ENCODE measurements at places on chromosomes 1 and 21.
A peak's percentile ranks its signal among the peaks of the same experiment; 100 is the strongest.

DNA sequence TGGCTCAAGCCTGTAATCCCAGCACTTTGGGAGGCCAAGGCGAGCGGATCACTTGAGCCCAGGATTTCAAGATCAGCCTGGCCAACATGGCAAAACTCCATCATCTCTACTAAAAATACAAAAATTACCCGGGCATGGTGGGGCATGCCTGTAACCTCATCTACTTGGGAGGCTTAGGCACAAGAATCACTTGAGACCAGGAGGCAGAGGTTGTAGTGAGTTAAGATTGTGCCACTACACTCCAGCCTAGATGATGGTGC lies 12.0 kb downstream of the PALMD start:
- DNase-seq: no peak

DNA sequence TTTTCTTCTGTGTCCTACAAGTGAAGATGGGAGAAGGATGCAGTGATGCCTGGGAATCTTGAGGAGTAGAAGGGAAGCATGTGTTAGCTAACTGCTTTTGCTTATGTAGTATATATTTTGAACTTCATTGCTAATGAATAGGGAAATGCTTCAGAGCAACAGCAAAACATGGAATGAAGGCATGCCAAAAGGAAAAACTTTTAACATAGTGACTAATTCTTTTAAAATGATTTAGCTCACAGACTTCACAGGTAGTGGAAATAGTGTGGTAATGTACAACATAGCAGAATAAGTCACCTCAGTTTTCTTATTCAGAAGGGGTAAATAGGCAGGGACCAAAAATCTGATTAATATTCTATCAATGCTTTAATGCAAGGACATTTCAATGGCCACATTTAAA lies 95.5 kb downstream of the LYPLAL1 start:
- DNase-seq: no peak

- DNase-seq: no peak
These were observed 37.4 kb downstream of the PCAT6 start for GRCh38 chr1:202848191-202848542.

DNA sequence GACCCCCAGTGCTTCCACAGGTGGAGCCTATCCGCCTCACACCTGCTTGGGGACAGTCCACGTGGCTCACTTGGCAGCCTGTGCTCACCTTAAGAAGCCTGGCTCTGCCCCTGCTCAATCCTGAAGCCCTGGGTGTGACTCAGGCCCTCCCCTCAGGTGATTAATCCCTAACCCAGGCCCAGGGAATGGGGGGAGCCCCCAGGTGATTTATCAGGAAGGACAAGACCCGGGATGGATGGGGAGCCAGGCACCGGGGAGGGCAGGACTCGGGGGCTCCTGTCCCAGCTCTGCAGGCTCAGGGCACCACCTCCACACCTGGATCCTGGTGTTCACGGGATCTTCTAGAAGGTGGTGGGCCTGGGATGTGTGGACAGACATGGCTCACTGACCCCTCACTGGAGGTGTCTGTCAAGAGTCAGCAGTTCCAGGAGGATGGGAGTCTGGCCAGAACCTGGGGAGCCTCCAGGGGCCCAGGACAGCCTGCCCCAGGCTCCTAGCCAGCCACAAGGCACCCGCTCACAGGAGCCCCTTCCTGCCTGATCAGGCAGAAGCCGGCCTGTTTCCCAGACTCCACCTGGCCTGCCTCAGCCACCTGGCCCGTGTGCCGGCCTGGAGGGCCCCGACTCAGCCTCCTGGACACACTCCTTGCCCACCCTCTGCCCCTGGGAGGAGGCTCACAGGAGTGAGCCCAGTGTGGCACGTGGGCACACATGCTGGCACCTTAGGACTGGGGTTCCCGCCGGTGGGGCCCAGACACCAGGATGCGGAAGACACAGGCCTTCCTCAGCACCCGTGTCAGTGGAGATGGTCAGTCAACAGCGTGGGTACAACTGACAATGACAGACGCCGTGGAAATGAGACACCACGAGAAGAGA lies 38.6 kb upstream of the COL6A1 start:
- no peak for DNase-seq

GRCh38 chr21:46634966-46635323 lies 529 bp upstream of the PRMT2 start:
- DNase-seq: peak; percentile 82

GRCh38 chr1:156104861-156105832 lies 9.4 kb upstream of the LMNA start:
- no peak for DNase-seq

- DNase-seq: no peak
These were observed 145.1 kb downstream of the KCNJ6 start for GRCh38 chr21:37771181-37771580.

DNA sequence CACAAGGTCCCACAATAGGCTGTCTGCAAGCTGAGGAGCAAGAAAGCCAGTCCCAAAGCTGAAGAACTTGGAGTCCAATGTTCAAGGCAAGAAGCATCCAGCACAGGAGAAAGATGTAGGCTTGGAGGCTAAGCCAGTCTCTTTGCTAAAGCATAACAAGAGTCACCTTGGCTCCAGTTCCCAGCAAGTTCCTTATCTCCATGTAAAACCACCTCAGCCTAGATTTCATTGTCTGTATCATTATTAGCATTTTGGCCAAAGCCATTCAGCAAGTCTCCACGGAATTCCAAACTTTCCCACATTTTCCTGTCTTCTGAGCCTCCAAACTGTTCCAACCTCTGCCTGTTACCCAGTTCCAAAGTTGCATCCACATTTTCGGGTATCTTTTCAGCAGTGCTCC lies 36.9 kb downstream of the PIGM start:
- no peak for DNase-seq

GRCh38 chr21:46098303-46099141 lies 610 bp downstream of the COL6A2 start:
- no peak for DNase-seq

- no peak for DNase-seq
These were observed 210.0 kb downstream of the PLA2G4A start for GRCh38 chr1:187038784-187039183.

GRCh38 chr1:83901547-83902155 lies 97.3 kb downstream of the TTLL7 start:
- DNase-seq: no peak

DNA sequence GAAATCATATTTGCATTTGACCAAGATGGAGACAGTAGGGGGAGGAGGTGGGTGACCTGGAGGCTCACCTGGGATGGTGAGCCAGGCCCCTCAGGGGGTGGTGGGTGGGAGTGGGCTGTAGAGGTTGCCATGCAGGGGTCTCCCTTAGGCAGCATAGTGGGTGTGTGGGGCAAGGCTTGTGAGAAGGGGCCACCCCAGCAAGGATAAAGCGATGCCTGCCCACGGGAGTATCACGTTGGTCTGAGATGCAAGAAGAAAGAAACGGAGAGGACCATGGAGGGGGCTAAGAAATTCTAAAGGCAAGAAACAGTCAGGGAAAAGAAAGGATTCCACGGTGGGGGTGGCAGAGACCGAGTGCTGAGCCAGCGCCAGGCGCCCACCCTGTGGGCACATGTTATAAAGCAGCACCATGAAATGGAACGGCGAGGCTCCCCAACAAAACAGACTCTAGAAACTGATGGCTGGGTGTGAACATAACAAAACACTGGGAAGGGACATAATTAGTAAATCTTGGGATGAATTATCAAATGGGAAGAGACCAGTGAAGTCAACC lies 11.7 kb upstream of the C2CD2 start:
- DNase-seq: no peak

DNA sequence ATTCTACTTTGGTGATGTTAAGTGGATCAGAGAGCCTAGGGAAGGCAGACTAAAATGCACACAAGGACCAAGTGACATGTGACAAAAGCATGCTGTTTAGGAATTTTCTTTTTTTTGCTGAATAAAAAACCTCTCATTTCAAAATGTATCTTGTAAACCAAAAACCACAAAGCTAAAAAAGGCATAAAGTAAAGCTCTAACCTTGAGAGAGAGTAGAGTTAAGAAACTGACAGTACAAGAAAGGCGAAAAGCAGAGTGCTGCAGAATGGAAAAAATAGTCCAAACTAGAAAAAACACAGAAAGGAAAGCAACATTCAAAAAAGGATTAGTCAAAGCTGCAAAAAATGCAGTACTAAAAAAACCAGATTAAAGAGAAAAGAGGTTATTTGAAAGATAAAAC lies 76.5 kb downstream of the EPS15 start:
- no peak for DNase-seq

GRCh38 chr1:44303532-44303931 lies 51.5 kb downstream of the ERI3 start:
- DNase-seq: no peak

- no peak for DNase-seq
These were observed 463.7 kb downstream of the KCNT2 start for GRCh38 chr1:196144588-196144987.

- DNase-seq: no peak
These were observed 934 bp downstream of the SCP2 start for GRCh38 chr1:52928015-52928404.

DNA sequence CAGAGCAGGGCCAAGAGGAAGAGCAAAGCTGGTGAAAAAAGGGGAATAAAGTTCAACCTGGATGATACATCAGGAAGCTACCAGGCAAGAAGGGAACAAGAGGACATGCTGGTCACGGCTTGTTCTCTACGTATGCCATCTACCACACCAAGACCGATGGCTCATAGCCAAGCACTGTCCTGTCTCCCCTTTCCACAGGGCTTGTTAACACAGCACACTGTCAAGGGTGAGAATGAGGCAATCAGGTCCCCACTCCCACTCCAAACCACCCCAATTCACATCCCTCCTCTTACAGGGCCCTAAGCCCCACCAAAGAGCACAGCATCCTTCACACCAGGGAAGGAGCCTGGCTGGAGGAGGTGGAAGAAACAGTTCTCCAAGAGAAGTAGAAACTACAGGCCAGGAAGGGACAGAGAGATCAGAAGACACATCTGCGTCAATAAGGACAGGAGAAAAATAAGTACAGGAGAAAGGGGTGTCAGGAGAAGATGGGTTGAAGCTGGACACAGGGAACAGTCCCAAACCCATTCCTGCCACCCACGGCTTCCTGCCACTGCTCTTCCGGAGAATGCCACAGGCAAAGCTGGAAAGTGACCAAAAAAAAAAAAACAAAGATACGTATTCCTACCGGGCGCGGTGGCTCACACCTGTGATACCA lies 923 bp upstream of the SHC1 start:
- no peak for DNase-seq

GRCh38 chr1:92277105-92277723 lies 21.6 kb downstream of the GLMN start:
- no peak for DNase-seq

DNA sequence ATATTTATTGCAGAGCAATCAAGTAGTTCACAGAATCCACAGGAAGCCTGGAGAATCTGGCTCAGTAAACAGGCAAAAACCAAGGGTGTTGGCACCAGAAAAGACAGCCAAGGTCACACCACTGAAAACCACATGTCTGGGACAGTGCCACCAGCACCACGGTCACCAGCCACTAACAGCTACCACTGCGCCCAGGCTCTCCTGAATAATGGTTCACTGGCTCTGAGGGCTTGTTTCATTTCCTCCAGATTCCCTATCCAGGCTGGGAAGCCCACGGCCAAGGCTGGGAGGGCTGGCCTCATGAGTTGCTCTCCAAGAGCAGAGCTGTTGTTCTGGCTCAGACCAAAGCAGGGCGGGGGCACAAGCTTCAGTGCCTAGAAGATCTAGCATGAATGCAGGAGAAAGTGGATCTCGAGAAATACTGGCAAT lies 54.5 kb upstream of the PTGFRN start:
- DNase-seq: peak; percentile 52

- DNase-seq: no peak
These were observed 8.7 kb upstream of the CD34 start for GRCh38 chr1:207919523-207920170.

- DNase-seq: no peak
These were observed 95.1 kb upstream of the SLC45A1 start for GRCh38 chr1:8222789-8223188.
